ENCODE measurements at places on chromosomes 16 and 17. TPM values are rescaled to one million over a fixed set of nuclear protein-coding genes. Genes with fewer than 3 reads are reported as not detected.

- DNase-seq: no peak
Measured at GRCh38 chr17:6541886-6542285, 14.5 kb downstream of the PITPNM3 start.

SEPTIN1 gene
- 221 TPM for polyA plus RNA-seq

ZFPM1 gene
- 0.15 TPM for polyA plus RNA-seq

CDIP1 gene
- polyA plus RNA-seq: 28.3 TPM

Data from naive thymus-derived CD4-positive, alpha-beta T cell (primary cell).